ENCODE measurements at places on chromosomes 6 and 20.
A peak's percentile ranks its signal among the peaks of the same experiment; 100 is the strongest.

DNA sequence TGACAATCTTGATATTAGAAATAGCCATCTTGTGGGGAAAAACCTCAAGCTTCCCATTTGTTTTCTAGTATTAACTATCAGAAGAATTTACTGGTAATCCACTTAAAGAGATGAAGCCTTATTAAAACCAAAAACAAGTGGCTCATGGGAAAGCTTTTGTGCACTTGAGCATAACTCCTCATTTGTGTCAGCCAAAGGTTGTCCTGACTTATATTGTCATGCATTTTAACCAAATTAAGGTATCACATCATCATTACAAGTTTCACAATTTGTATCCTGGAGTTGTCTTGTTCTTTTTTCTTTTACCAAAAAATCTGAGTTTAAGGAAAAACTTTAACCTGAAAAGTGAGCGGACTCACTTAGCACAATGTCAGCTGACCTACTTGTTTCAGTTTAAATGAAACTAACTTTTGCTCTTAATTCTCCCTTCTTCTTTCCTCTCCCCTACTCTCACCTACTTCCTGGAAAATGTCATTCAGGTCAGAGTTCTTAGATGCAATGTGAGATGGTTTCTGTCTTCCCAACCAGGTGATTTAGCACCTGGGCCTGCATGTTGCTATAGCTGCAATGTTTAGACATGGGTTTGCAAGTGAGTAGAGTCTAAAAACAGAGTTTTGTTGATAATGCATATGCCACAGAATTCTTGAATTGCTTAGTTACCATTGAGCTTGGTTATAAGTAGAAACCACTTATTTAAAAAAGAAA lies 82.8 kb downstream of the TNFAIP3 start:
- ATAC-seq = peak; percentile 55

GRCh38 chr20:59818911-59819310 lies 114.5 kb downstream of the SYCP2 start:
- no peak for ATAC-seq

DNA sequence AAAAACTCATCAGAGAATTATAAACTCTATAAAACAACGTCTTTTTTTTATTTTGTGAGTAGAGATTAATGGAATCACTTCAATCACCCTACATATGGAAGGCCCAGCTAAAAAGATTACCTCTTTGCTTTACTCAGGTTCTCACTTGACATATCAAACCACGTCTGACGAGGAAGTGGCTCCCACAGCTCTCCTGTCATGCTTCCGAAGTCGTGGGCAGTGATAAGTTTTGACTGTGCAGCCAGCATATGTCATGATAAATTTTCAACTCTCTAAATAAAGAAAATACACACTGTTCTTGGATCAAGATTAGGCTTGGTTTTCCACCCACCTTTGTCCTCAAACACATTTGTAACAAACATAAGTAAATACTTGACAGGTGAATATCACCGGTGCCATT lies 279.5 kb upstream of the RNF217 start:
- no peak for ATAC-seq

GRCh38 chr6:113365191-113365590 lies 492.0 kb upstream of the MARCKS start:
- no peak for ATAC-seq

GRCh38 chr6:8940356-8940755 lies 505.0 kb upstream of the SLC35B3 start:
- no peak for ATAC-seq

GRCh38 chr6:157157258-157157657 lies 166.1 kb downstream of the TMEM242 start:
- no peak for ATAC-seq

- no peak for ATAC-seq
Observed at GRCh38 chr20:5481872-5482271, 165.1 kb upstream of the PROKR2 start.

GRCh38 chr6:37313723-37314486 lies 39.9 kb upstream of the RNF8 start:
- no peak for ATAC-seq

GRCh38 chr6:72677740-72678139 lies 55.9 kb downstream of the KCNQ5 start:
- no peak for ATAC-seq

GRCh38 chr6:10303608-10304506 lies 111.0 kb downstream of the TFAP2A start:
- ATAC-seq = no peak

DNA sequence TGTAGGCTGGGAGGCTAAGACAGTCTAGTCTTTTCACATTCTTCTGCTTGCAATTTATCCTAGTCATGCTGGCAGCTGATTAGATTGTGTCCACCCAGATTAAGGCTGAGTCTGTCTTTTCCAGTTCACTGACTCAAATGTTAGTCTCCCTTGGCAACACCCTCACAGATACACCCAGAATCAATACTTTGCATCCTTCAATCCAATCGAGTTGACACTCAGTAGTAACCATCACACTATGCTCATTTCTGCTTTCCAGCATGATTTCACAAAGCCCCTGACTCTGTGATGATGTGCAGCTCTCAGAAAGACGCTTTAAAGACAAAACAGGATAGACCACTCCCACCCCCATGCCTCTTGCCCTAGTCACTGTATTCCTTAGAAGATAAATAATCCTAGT lies 693.0 kb downstream of the HTR1B start:
- no peak for ATAC-seq

DNA sequence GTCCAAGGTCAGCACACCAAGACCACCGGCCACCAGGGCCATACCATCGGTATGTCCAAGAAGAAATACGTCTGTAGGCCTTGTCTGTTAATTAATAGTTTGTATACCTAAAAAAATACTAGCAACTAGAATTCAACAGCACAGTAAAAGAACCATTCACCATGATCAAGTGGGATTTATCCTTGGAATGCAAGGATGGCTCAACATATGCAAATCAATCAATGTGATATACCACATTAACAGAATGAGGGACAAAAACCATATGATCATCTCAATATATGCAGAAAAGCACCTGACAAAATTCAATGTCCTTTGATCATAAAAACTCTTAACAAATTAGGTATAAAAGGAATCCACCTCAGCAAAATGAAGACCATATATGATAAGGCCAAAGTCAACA lies 24.4 kb downstream of the RPP40 start:
- no peak for ATAC-seq

- no peak for ATAC-seq
Observed at GRCh38 chr6:15623276-15624116, 39.3 kb downstream of the DTNBP1 start.

DNA sequence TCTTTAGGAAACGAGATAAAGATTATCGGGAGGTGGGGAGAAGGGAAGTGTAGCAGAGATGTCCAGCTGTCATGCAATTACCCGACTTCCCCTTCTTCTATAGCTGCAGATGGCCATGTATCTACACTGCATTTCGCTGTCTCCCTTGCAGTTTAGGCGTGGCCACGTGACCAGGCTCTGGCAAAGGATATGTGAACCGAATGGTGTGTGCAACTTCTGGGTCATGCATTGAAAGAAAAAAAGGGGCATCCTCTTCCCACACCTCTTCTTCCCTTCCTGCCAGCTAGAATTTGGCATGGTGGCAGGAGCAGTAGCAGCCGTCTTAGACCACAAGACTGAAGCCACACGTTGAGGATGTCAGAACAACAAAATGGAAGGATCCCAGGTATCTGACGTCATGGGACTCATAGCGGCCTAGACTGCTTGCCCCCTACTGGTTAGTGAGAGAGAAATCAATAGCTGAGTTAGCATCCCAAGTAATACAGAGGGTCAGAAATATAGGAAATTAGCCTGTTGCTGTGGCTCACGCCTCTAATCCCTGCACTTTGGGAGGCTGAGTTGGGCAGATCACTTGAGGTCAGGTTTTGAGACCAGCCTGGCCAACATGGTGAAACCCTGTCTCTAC lies 32.8 kb downstream of the TCF15 start:
- no peak for ATAC-seq
